SJSA1 (cell line): ENCODE measurements at places on chromosomes 1 and 21. TPM values are rescaled to one million over a fixed set of nuclear protein-coding genes. Genes with fewer than 3 reads are reported as not detected.

- no peaks in the 10 kb centered on the region for H3K36me3 ChIP-seq
- peak overlapping the region; percentile 98 for H3K27ac ChIP-seq
- peaks cover 69% of the 10 kb centered on the region for H3K4me1 ChIP-seq
- DNase-seq = peak; percentile 86
- 0 out of 2 replicates have a peak overlapping the region, but pooled peaks have one; percentile 5 for H3K4me3 ChIP-seq
Observed at GRCh38 chr1:223230161-223230881, 87.3 kb upstream of the TLR5 start.

GRCh38 chr21:37503848-37504467 is 137.4 kb downstream of the DYRK1A start:
- H3K4me3 ChIP-seq = no peak overlapping the region
- H3K36me3 ChIP-seq = peaks cover 51% of the 10 kb centered on the region
- H3K4me1 ChIP-seq = peaks cover 10% of the 10 kb centered on the region
- H3K27me3 ChIP-seq = no peaks in the 10 kb centered on the region
- peak; percentile 50 for DNase-seq

DNA sequence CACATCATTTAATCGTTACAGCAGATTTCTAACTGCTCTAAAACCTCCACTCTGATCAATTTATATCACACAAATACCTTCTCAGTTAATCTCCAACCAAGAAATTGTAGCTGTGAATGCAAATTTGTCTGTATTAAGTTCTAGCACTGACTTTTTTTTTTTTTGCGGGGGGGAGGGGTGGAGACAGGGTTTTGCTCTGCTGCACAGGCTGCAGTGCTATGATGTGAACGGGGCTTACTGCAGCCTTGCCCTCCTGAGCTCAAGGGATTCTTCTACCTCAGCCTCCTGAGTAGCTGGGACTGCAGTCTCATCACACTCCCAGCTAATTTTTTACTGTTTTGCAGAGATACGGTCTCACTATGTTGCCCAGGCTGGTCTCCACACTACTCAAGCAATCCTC is 163.6 kb downstream of the RERE start:
- no peak overlapping the region for H3K4me3 ChIP-seq
- no peak overlapping the region for H3K27ac ChIP-seq
- DNase-seq = no peak
- no peaks in the 10 kb centered on the region for H3K27me3 ChIP-seq
- peaks cover 28% of the 10 kb centered on the region for H3K4me1 ChIP-seq

Gene TSTD1
- 3.1 TPM in 1 of 2 replicates, not detected in the other for total RNA-seq

Gene CLDN8
- not detected in 2 replicates for total RNA-seq

GRCh38 chr1:111649648-111650047 is 30.1 kb downstream of the RAP1A start:
- H3K27me3 ChIP-seq = no peaks in the 10 kb centered on the region
- DNase-seq = no peak
- no peak overlapping the region for H3K27ac ChIP-seq
- no peak overlapping the region for H3K4me3 ChIP-seq
